ENCODE measurements at places on chromosomes 2 and 18.

GRCh38 chr2:197308996-197309690 is 1.4 kb downstream of the ANKRD44 start:
- no peak for DNase-seq

DNA sequence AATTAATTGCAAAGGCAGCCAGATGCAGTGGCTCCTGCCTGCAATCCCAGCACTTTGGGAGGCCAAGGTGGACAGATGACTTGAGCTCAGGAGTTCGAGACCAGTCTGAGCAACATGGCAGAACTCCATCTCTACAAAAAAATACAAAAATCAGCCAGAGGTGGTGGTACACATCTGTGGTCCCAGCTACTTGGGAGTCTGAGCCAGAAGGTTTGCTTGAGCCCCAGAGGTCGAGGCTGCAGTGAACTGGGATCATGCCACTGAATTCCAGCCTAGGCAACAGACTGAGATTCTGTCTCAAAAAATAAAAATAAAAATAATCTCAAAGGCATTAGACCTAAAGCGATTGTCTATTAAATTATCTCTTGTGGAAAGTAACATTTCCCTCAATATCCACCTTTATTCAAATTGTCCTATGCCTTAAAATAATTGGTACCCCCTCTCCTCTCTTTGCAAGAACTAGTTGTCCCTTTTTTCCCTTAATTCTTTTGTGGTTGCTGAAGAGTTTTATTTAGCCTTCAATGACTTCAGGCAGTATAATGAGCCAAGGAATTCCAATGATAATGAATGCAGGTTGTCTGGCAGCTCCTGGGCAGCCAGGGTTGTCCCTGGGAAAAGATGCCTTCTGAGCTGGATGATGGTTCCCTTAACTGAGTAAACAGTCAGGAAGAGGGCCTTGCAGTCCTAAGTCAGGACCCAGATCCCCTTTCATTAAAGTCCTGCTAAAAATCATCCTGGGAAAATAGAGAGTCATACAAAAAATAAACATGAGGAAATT is 32.2 kb downstream of the GPR75 start:
- DNase-seq, result no peak

GRCh38 chr18:6374935-6375529 is 39.7 kb downstream of the L3MBTL4 start:
- DNase-seq, result no peak

- no peak for DNase-seq
Measured at GRCh38 chr18:8357320-8357719, 251.9 kb upstream of the RAB12 start.

DNA sequence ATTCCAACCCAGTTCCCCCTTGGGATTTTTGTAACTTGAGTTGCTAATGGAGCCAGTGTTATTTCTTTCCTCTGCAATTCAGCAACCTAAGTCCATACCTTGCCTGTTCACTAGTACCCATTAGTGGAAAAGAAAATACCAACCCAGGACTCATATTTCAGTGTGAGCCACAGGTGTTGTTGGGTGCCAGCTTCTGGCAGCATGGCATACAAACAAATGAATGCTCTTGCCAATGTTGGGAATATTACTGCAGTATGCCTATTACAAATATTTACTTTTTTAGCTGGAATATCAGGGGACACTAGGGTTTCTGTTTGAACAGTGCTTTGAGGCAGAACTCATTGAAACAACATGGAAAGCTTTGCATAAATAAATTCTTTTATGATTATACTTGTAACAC is 130.2 kb downstream of the NCKAP5 start:
- DNase-seq, result no peak

DNA sequence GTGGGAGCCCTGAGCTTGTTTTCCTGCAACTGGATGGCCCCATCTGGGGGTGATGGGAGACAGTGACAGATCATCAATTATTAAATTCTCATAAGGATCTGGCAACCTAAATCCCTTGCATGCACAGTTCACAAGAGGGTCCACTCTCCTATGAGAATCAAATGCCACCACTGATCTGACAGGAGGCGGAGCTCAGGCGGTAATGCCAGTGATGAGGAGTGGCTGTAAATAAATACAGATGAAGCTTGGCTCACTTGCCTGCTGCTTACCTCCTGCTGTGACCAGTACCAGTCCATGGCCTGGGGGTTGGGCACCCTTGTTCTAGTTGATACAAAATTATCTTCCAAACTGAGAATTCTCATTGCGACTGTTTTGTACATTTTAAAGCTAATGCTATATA is 258.6 kb downstream of the CTNNA2 start:
- DNase-seq, result no peak

DNA sequence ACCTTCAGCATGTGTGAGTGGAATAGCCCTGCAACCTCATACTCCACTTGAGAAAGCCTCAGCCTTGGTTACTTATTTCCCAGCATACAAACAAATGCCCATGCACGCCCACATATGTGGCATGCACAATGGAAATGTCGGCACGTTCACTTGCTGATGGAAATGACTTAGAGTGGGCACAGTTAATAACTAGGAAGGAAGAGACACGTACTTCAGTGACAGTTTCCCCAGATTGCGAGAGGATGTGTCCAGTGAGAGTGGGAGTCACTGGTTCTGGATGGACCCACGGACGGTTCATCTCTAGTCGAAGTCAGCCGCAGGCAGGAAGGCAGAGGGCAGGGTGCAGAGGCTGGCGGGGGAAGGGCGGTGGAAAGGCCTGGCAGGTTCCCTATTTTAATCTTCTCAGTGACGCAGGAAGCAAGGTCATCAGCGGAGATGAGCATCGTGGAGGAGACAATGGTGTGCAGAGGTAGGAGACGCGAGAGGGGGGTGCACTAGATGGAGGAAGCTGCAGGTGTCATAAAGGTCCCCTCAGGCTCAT is 350.7 kb upstream of the MYT1L start:
- DNase-seq, result no peak

DNA sequence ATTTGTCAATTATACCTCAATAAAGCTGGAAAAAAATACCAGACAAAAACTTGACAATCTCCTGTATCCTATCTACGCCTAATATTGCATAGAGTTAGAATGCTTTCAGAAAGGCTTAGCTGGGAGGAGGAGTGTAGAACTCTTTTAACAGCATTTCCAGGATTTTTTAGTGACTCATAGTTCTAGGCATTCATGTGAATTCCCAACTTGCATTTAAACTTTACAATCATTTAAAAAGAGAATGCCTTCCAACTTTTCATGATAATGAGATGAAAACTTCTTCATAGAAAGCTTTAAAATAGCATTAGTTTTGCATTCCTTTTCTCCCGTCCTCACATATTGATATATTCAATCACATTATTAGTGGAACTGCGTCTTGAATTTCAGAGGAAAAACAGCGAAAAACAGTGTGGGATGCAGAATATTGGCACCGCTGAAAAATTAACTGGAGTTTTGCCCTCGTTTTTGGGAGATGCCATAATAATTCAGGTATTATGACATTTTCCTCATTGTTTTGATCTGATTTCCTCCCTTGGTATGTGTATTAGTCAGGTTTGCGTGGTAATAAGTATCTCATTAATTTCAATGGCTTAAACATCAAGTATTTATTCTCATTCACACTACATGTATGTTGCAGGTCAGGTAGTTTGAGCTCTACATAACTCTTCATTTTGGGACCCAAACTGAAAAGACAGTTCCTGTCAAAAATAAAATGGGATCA is 293.2 kb upstream of the FIGN start:
- no peak for DNase-seq

DNA sequence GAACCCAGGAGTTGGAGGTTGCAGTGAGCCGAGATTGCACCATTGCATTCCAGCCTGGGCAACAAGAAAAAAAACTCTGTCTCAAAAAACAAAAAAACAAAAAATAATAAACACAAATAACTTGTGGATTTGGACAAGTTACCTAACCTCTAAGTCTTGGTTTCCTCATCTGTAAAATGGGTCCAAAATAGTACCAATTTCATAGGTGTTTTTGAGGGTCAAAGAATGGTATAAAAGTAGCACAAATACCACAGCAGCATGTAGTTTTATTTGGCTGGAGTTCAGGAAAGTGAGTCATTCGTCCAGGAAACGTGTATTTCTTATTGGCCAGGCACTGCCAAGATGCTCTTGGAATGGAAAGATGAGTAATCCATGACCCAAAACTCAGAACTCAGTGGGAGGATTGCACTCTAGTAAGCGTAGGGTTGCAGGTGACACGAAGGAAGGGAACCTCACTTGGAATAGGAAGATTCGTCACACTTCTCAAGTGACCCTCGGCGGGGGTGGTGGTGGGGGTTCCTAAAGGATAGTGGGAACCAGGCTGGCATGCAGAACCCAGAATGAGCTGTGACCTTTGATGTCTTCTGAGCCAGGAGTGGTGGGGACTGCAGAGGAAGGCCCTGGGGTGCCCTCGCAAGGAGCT is 24.4 kb downstream of the GRHL1 start:
- DNase-seq, result no peak

DNA sequence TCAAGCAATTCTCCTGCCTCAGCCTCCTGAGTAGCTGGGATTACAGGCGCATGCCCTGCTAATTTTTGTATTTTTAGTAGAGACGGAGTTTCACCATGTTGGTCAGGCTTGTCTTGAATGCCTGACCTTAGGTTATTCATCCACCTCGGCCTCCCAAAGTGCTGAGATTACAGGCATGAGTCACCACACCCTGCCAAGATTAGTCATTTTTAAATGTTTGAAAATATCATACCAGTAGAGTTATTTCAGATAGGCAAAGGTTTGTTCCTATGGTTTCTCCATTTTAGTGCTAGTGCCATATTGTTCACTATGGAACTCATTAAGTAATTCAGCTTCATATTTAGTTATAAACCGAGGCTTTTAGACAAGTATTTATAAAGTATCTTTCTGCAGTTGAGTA is 52.3 kb downstream of the HIBCH start:
- no peak for DNase-seq

- DNase-seq, result no peak
Measured at GRCh38 chr2:134193006-134193405, 60.9 kb upstream of the MGAT5 start.

DNA sequence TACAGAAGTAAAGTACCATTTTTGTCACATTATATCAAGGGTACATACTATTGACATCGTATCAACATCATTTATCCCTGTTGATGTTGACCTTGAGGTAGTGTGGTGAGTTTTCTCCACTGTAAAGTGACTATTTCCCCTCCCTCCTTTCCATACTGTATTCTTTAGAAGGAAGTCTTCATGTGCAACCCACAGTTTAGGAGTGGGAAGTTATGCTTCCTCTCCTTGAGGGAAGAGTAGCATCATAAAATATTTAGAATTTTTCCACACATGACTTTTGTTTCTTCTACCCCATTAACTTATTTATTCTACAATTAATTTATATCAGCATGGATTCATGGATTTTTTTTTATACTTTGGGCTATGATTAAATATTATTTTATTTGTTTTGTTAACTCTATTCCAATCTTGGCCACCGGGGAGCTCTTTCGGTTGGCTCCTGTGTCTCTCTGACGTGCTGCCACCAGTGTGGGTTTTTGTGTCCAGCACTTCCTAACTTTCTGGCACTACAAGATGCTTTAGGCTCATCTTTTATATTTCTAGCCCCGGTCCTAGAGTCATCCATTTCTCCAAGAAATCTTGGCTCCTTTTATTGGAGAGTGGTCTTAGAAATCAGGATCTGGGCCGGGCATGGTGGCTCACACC is 19.0 kb downstream of the AQP12B start:
- DNase-seq, result no peak

DNA sequence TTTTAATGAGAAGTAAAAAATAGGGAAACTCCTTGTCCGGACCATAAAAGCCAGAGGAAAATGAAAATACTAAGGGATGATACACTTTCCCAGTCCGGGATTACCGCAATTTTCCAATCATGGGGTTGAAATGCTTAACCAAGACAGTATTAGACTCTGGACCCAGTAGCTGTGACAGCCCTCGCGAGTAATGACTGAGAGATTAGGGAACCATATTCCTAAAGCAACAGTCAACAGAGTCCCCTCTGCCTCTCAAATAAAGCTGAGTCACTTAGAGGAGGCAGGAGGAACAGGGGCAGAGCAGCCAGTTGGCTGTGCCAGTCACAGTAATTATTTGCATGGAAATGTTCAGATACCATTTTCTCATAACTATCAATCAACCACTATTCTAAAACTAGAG is 34.8 kb downstream of the GPATCH11 start:
- DNase-seq, result no peak

DNA sequence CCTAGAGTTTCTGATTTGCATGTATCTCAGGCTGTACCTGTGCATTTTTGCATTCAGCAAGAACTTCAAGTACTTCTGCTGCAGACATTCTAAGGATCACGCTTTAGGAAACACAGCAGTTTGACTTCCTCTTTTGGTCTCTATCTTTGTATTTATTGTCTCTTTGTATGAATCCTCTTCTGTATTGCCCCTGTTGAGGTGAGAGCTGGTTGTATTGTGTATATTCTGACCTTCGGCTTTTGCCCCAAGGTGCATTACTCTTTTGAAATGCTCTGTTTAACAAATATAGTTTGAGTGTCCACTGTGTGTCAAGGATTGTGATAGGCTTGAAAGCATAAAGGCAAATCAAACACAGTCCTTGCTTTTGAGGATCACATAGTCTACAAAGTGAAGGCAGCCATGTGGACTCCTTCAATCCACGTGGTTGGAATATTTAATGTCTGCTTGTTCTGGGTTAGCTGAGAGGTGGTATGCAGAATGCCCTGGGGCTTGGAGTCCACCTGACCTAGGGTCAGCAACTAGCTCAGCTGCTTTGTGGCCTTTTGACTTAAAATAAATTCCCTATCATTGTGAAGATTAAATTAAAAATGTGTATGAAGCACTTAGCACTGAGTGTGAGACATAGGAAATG is 108.1 kb downstream of the LYPD6 start:
- DNase-seq, result no peak

- DNase-seq, result no peak
Measured at GRCh38 chr2:13576406-13577036, 859.8 kb downstream of the TRIB2 start.

- DNase-seq, result no peak
Measured at GRCh38 chr2:58606799-58607198, 365.7 kb upstream of the FANCL start.

- no peak for DNase-seq
Measured at GRCh38 chr2:215567504-215567903, 131.6 kb upstream of the FN1 start.

DNA sequence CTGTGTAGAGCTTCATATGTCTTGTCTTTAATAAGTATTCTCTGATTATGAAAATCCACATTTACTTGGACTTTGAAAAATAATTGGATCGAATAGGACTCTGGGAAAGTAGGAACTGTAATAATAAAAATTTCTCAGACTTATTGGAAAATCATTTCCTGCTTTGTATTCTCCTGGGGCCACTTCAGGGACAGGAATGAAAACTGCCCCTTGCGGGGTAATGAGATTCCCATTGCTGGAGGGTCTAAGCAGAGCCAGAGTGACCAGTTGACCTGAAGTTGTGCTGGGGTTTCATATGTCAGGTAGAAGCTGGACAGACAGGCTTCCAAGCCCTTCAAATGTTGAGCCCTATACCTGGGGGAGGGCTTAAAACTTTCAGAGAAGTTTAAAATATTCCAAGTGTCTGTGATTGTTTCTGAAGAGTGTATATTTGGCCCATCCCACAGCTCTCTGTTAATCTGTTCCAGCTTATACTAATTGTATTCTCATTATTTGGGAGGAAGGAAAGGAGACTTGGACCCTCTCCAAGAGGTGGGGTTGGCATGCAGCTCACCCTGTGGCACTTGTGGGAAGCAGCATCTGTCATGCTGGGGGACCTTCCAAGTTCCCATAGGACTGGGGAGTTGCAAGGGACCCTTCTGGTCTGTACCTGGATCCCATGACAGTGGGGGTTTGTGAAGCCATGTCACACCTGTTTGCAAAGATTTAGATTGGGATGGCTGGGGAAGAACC is 268.7 kb upstream of the ATP5MC3 start:
- no peak for DNase-seq
